ENCODE measurements at places on chromosomes 7 and 10. TPM values are rescaled to one million over a fixed set of nuclear protein-coding genes. Genes with fewer than 3 reads are reported as not detected.

GRCh38 chr7:2969398-2970306 lies 74.0 kb downstream of the CARD11 start:
- H3K36me3 ChIP-seq: no peaks in the 10 kb centered on the region
- no peaks in the 10 kb centered on the region for H3K27me3 ChIP-seq
- DNase-seq: no peak

GRCh38 chr7:150307129-150307528 lies 16.0 kb upstream of the LRRC61 start:
- H3K27me3 ChIP-seq: no peaks in the 10 kb centered on the region
- no peak overlapping the region for H3K27ac ChIP-seq
- DNase-seq: no peak
- no peak overlapping the region for H3K4me3 ChIP-seq
- H3K4me1 ChIP-seq: no peaks in the 10 kb centered on the region

DNA sequence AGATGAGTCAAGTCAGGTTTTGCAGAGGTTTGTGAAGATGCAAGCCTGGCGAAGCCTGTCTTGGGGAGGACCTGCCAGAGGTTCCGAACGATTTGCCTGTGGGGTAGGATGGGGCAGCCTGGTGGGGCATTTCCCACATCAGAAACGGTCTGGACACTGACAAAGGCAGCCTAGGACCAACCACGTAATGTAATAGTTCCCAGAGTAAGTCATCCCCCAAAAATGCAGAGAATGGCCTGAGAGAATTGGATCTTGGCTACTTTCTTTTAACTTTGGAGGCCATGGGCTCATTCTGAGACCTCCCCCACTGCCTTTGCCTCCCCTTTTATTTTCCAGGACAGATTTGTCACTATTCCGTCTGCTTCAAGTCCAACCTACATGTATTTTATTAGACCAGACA lies 168.9 kb upstream of the SH2B2 start:
- no peaks in the 10 kb centered on the region for H3K27me3 ChIP-seq
- H3K36me3 ChIP-seq: peaks cover 12% of the 10 kb centered on the region
- no peak overlapping the region for H3K4me3 ChIP-seq
- no peak overlapping the region for H3K27ac ChIP-seq

DNA sequence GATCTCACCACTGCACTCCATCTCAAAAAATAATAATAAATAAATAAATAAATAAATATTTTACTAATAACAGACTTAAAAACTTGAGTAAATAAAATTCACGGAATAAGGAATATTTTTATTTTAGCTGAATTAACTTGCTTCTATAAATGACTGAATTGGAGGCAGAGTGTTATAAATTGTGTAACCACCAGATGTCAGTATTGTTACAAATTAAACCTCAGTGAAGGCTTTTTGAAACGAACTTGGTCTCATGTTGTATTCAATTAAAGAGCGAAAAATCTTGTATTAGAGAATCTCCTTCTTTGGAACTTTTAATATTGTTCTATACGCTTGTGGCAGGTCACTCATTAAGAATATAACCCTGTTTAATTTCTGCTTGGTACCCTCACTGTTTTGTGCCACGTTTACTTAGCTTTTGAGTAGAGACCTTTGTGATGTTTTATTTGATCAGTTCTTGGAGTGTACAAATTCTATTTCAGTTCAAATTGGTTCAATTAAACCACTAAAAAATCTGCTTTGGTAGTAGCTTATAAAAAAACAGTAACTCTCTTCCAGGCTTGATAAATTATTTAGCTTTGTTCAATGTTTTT lies 45.6 kb upstream of the SCIN start:
- H3K27ac ChIP-seq: no peak overlapping the region
- no peak for DNase-seq
- H3K36me3 ChIP-seq: no peaks in the 10 kb centered on the region
- H3K4me3 ChIP-seq: no peak overlapping the region
- H3K4me1 ChIP-seq: no peaks in the 10 kb centered on the region

- no peaks in the 10 kb centered on the region for H3K4me1 ChIP-seq
- no peak for DNase-seq
- H3K27me3 ChIP-seq: no peaks in the 10 kb centered on the region
- H3K4me3 ChIP-seq: no peak overlapping the region
- peaks cover 38% of the 10 kb centered on the region for H3K36me3 ChIP-seq
Observed at GRCh38 chr10:3152566-3152935, 20.0 kb downstream of the PITRM1 start.

- H3K4me3 ChIP-seq: no peak overlapping the region
- no peaks in the 10 kb centered on the region for H3K27me3 ChIP-seq
- H3K27ac ChIP-seq: no peak overlapping the region
- no peak for DNase-seq
Observed at GRCh38 chr10:34049887-34050286, 715.4 kb upstream of the NRP1 start.

DNA sequence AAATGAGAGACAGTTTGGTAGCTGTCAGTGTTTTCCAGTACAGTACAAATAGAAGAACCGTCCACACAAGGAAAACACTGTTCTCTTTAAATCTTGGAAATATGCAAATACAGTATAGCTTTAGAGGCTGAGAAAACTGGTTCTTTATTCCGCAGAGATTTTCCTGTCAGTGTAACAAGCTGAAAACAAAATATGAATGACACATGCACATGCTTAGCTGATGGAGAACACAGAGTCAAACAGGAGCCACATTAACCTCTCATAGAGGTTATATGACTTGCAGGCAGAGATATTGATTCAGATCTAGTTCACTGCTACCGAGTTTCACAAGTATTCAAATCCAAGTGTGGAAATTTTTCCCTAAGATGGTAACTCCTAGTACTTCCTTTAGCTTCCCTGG lies 135.2 kb upstream of the C1QL3 start:
- DNase-seq: no peak
- no peaks in the 10 kb centered on the region for H3K4me1 ChIP-seq
- no peak overlapping the region for H3K27ac ChIP-seq

GRCh38 chr10:46299536-46300369 lies 13.0 kb downstream of the ANTXRL start:
- no peaks in the 10 kb centered on the region for H3K27me3 ChIP-seq
- H3K4me3 ChIP-seq: no peak overlapping the region
- H3K4me1 ChIP-seq: no peaks in the 10 kb centered on the region
- DNase-seq: peak; percentile 46
- H3K36me3 ChIP-seq: no peaks in the 10 kb centered on the region
- H3K27ac ChIP-seq: no peak overlapping the region

DNA sequence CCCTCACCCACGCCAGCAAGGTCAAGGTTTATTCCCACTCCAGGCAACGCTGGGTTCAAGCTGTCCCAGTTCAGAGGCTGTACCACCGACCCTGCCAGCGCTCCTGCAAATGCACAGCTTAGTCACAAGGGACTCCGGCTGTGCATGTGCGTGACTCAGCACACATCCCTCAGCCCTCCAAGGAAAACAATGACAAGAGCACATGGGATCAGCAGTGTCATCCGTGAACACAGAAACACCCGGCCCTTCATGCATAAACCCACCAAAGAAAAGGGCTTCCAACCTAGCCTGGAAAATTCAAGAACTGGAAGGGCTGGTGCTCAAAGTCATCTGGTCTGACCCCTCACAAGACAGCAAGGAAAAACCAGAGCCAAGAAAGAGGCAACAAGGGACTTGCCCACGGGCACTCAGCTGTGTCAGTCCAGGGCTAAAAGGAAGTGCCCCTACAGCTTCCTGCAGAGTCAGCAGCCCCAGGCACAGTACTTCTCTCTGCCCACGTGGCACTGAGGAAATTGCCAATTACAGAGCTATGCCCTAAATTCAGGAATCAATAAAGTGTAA lies 106.1 kb downstream of the KCNMA1 start:
- peak; percentile 58 for DNase-seq
- no peaks in the 10 kb centered on the region for H3K4me1 ChIP-seq
- no peaks in the 10 kb centered on the region for H3K36me3 ChIP-seq
- no peak overlapping the region for H3K27ac ChIP-seq

- no peaks in the 10 kb centered on the region for H3K4me1 ChIP-seq
- no peak overlapping the region for H3K4me3 ChIP-seq
- DNase-seq: no peak
- no peaks in the 10 kb centered on the region for H3K27me3 ChIP-seq
Observed at GRCh38 chr7:131619336-131620305, 63.2 kb upstream of the PODXL start.

DNA sequence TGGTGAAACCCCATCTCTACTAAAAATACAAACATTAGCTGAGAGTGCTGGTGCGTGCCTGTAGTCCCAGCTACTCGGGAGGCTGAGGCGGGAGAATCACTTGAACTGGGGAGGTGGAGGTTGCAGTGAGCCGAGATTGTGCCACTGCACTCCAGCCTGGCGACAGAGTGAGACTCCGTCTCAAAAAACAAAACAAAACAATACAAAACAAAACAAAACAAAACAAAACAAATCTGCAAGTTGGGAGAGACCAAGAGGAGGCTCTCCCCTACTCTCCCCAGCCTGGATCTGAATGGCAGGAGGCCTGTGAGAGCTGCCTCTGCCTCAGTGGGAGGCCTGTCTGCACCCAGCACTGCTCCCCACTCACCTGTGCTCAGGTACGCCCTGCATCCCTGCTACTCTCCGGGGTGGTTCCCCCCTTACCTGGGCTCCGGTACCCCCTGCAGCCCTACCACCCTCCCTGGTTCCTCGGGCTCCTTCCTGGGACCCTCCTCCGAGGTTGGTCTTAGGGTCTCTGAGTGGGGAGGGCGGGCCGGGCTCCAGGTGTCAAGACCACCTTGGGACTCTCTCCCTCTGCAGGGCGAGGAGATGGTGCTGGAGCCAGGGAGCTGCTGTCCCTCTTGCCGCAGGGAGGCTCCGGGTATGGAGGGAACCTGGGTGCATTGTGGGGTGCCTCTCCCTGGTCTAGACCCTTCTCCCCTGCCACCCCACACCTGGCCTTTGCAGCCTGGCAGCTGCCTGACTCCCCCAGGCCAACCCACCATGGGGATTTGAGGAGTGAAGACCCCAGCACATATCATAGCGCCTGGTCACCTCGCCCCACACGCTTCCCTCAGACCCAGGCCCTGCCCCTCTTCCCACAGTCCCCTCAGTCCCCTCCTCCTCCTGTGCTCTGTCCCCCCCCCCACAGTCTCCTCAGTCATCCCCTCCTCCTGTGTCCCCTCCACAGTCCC lies 9.5 kb upstream of the ZNF862 start:
- no peak overlapping the region for H3K27ac ChIP-seq
- DNase-seq: no peak
- H3K27me3 ChIP-seq: no peaks in the 10 kb centered on the region
- no peaks in the 10 kb centered on the region for H3K36me3 ChIP-seq
- no peak overlapping the region for H3K4me3 ChIP-seq

DNA sequence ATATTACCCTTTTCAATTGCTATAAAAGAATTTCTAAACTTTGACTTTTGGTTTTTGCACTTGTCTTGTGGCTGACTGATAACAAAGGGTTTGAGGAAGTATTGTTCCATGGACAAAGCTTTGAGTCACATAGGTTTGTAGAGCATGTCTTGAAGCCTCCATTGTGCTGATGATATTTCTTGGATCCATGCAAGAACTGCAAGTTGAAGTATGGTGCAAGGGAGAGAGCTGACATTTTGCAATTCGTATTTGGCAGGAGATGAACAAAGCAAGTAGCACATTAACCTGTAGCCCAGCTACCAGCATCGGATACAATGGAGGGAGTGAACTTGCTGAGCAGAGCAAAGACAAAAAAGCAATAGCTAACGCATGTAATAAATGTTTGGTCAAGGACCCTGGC lies 23.4 kb downstream of the MGAM2 start:
- H3K36me3 ChIP-seq: no peaks in the 10 kb centered on the region
- no peak overlapping the region for H3K4me3 ChIP-seq
- H3K27ac ChIP-seq: no peak overlapping the region
- H3K27me3 ChIP-seq: no peaks in the 10 kb centered on the region

DNA sequence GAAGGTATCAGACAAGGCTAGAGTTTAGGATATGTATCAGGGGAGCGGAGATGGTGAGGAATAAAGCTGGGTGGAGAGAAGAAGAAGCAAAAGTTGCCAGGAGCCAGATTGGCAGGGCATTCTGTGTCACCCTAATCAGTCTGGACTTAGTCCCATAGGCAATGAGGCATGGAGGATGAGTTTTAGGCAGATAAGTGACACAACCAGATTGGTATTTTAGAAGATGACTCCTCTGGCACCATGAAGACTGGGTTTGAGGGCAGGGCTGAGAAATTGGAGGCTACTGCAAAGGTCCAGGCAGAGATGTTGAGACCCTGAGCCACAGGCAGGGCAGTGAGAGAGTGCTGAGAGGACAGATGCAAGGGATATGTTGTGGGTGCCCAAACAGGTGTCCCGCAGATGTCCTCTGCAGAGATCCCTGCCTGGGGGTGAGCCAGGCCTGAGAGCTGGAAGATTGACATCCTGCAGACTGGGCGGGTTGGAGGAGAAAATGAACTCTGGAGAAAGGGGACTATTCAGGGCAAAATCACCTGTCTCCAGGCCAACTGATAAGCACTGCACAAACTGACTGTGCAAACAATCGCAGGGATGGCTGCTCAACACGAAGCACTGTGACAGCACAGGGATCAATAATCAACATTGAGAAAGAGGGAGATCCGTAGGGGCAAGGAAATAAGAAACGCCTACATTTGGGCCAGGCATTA lies 11.9 kb upstream of the HABP2 start:
- no peaks in the 10 kb centered on the region for H3K36me3 ChIP-seq
- H3K4me1 ChIP-seq: no peaks in the 10 kb centered on the region
- no peak overlapping the region for H3K4me3 ChIP-seq
- H3K27me3 ChIP-seq: no peaks in the 10 kb centered on the region

DNA sequence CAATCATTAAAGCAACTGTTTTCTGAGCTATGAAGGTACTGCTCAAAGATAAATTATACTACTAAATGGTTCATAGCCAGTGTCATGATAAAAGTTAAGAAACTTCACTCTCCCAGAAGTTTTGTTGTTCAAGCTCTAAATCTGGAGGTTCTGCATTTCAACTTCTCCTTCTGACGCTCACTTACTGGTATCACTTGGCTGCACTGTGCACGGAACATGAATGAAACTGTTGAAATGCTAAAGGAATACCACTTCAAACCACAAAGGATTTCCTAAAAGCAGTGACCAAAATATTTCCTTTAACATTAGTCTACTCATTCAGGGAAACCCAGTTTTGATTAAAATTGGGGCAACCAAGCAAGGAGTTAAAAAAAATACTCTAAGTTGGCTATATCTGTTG lies 93.6 kb downstream of the UBE2H start:
- DNase-seq: no peak
- H3K4me3 ChIP-seq: no peak overlapping the region
- no peaks in the 10 kb centered on the region for H3K27me3 ChIP-seq
- no peaks in the 10 kb centered on the region for H3K36me3 ChIP-seq
- H3K4me1 ChIP-seq: no peaks in the 10 kb centered on the region

GRCh38 chr7:11620406-11621253 lies 211.4 kb downstream of the THSD7A start:
- H3K27me3 ChIP-seq: no peaks in the 10 kb centered on the region
- no peaks in the 10 kb centered on the region for H3K36me3 ChIP-seq
- H3K4me3 ChIP-seq: no peak overlapping the region
- DNase-seq: no peak

DNA sequence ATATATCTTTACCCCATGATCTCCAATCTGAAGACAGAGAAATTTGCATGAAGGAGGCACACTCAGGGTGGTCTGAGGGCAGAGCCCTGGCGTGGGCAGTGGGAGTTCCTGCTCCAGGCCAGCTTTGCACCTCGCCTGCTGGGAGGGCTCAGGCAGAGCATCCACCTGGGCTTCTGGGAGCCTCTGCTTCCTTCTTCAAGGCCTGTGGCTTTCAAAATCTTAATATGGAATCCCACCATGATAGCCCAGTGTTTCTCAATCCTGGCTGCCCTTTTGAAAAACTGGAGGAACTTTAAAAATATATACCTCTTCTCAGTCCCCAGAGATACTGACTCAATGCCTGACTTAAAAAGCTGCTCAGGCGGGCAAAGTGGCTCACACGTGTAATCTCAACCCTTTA lies 36.7 kb upstream of the PSAP start:
- no peak overlapping the region for H3K27ac ChIP-seq
- no peak for DNase-seq
- H3K4me1 ChIP-seq: no peaks in the 10 kb centered on the region

AGAP5 gene
- 6.2 TPM for total RNA-seq

WIPF3 gene
- total RNA-seq: 0.64 TPM

ECHS1 gene
- 293 TPM for total RNA-seq

AZGP1 gene
- total RNA-seq: 1,091 TPM

TLX1 gene
- total RNA-seq: 0.25 TPM

ADCY1 gene
- total RNA-seq: 9.2 TPM

HOXA6 gene
- total RNA-seq: not detected
